ENCODE measurements at places on chromosomes 4 and X. TPM values are rescaled to one million over a fixed set of nuclear protein-coding genes. Genes with fewer than 3 reads are reported as not detected.

The GPR34 gene
- total RNA-seq, result 8.4 TPM

The QRFPR gene
- 4.2 TPM for total RNA-seq

The TSPYL2 gene
- 11.7 TPM for total RNA-seq

The NR3C2 gene
- 10.1 TPM for total RNA-seq

The PPP1R3F gene
- total RNA-seq, result 8.1 TPM

The DUX4 gene
- total RNA-seq, result not detected

The FGF2 gene
- total RNA-seq, result 12.1 TPM

The ANTXR2 gene
- 33.4 TPM for total RNA-seq

The BEX1 gene
- total RNA-seq, result 67.0 TPM

The UCHL1 gene
- total RNA-seq, result 554 TPM

The GPR119 gene
- total RNA-seq, result not detected

The KANTR gene
- 53.1 TPM for total RNA-seq

The ARFIP1 gene
- total RNA-seq, result 32.2 TPM

The CCKAR gene
- total RNA-seq, result not detected

The PABPC1L2A gene
- 0.91 TPM for total RNA-seq
